ENCODE measurements at places on chromosomes 16 and 17.

GRCh38 chr17:7313890-7314718 lies 1.1 kb downstream of the GPS2 start:
- no peak for DNase-seq

DNA sequence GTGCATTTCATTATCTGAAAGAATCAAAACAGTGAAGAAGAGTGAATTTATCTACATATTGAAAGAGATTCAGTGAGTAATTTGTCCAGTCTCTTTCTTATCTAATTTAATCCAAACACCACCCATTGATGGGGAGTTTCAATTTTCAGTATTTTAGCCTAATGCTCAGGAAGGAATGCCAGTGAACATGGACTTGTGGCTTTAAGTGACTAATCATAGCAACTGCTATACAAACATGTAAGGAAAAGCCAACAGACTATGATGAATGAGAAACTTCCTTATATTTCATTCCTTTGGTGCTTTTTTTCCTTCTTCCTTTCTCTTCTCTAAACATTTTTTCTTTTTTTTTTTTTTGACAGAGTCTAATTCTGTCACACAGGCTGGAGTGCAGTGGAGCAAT lies 885.8 kb downstream of the KCNJ2 start:
- no peak for DNase-seq

DNA sequence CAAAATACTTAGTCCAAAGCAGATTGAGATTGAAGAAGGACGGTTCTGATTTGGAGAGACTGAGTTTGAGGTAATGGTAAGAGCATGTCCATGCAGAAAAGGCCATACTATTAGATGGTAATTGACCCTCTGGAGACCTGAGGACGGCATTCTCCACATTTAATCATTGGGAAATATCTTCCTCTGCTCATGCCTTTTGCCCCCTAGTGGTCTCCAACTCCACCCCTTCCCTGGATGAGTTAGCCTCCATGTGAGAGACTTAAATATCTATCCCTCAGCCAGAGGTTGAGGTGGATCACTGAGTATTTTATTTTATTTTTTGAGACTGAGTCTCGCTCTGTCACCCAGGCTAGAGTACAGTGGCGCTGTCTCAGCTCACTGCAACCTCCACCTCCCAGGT lies 10.4 kb upstream of the OR3A1 start:
- DNase-seq, result no peak

DNA sequence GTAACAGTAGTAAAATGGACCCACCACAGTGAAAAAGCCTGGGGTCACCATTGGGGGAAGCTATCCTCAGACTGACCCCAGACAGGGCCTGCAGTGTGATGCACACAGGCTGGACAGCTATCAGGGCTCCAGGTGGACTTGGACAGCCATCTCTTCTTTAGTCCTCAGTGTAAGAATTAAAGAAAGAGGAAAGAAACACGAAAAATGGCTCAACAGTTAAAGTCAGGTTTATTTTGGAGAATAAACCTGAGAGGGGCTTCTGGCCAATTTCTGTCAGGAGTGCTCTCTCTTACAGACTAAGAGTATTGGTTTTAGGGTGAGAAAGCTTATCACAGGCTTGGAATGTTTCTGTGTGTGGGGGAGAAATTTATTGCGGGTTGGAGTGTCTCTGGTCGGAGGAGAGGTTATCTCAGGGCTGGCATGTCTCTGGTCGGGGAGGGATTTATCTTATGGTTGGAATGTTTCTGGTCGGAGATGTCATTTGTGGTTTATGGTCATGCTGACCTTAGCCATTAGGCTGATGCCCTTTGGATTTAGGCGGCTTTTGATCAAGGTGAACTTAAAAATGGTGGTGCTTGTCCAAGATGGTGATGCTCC lies 10.8 kb upstream of the B4GALNT2 start:
- no peak for DNase-seq

DNA sequence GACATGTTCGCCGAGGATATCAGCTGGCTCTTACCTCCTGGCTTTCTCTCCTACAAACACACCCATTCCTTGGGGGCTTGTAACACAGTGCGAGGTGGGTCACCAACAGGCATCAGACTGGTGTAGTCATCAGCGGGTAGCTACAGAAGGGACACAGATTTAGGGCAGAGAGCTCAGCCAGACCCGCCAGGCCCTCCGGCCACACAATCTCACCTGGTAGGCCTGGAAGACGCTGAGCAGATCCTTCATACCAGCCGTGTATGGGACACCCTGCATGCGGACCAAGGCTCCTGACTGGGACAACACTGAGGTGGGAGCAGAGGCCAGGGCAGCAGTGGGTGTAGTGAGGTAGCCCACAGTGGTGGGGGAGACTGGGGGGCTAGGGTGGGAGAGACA lies 5.8 kb downstream of the ESRP2 start:
- DNase-seq, result no peak

DNA sequence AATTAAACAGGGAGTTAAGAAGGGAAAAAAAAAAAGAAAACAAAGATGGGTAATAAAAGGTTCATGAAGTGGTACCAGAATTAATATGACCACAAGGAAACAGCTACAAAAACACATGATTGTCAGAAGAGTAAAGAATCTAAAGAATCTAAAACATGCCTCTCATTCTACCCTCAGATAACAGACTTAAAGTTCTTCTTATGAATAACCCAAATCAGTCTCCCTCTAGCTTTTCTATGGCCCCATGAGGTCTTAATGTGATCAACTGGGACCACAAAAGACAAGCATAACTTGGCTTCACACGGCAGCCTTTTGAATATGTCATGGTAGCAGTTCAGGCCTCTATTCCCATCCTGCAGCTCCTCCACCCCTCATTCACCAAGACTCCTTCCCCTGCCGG lies 6.9 kb downstream of the MYH10 start:
- DNase-seq, result no peak

DNA sequence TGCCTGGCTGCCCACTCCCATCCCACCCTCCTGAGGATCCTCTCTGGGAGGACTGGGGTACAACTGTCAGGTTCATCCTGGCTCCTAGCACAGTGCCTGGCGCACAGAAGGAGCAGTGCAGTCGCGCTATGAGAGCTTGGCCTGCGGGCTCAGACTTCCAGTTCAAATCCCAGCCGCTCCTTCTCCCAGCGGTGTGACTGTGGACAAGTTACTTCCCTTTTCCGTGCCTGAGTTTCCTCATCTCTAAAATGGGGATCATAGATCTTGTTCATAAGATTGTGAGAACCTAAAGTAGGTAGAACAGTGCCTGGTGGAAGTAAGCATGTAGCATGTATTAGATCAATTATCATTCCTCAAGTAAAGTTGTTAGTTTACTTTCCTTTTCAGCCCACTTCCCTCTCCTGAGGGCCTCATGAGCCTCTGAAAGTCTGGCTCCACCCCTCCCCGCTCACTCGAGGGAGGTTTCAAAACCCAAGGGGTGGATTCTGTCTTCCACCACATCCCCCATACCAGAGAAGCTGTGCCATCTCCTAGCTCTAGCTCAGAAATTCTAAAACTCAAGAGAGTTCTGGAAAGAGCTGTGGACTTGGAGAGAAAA lies 19.9 kb upstream of the COL1A1 start:
- no peak for DNase-seq

DNA sequence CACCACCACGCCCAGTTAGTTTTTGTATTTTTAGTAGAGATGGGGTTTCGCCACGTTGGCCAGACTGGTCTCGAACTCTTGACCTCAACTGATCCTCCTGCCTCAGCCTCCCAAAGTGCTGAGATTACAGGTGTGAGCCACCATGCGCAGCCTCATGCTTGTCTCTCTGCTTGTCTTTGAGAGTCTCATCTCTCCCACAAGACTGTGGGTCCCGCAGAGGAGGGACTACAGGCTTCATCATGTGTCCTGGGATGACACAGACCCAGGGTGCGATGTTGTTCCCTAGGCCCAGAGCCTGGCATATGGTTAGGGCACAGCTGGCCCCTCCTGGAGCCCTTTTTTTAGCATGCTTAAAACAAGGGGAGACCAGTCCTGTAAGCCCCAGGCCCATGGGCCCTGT lies 101.9 kb downstream of the NDE1 start:
- DNase-seq, result no peak

DNA sequence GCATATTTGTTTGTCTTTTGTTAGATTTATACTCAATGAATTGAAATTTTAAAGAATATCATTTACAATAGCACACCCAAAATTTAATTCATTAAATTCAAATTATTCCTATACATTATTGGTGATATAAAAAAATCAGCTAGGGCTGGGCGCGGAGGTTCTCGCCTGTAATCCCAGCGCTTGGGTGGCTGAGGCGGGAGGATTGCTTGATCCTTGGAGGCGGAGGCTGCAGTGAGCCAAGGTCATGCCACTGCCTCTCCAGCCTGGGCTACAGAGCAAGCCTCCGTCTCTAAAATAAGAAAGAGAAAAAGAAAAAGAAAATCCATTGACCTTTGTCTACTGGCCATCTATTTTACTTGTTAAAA lies 4.5 kb upstream of the PRDM7 start:
- peak; percentile 9 for DNase-seq

GRCh38 chr16:35794896-35795295 lies 2335.5 kb downstream of the TP53TG3F start:
- no peak for DNase-seq

DNA sequence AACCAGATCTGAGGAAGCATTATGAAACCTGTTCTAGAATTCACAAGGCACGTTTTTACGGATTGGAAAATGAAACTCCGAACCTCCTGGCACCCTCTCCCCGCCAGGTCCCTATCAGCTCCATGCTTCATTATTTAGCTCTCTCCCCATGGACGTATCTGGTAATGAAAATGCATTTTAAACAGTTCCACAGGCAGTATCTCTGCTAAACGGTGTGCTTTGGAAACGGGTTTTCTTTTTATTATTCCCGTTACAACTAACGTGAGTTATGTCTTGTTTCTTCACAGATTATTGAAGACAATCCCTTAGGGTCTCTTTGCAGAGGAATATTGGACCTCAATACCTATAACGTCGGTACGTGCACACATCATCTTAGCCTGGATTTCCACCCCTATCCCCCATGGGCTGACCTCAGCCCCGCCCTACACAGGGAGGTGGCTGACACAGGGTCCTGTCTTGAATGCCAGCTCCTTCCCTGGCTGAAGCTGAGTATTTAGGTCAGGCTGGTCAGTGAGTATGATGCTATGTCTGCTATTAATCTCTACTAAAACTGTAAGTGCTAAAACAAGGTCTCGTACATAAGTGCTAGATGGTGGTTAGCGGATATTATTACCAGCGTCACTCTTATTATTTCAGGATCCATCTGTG lies 82.9 kb downstream of the SDR42E1 start:
- DNase-seq, result no peak

Data from nephron progenitor cell (in vitro differentiated cells).